Thoracic aorta (tissue), 2 donors: ENCODE measurements at places on chromosomes 6 and 20. TPM values are rescaled to one million over a fixed set of nuclear protein-coding genes. Genes with fewer than 3 reads are reported as not detected.

PRND gene
- total RNA-seq, result not detected

DNA sequence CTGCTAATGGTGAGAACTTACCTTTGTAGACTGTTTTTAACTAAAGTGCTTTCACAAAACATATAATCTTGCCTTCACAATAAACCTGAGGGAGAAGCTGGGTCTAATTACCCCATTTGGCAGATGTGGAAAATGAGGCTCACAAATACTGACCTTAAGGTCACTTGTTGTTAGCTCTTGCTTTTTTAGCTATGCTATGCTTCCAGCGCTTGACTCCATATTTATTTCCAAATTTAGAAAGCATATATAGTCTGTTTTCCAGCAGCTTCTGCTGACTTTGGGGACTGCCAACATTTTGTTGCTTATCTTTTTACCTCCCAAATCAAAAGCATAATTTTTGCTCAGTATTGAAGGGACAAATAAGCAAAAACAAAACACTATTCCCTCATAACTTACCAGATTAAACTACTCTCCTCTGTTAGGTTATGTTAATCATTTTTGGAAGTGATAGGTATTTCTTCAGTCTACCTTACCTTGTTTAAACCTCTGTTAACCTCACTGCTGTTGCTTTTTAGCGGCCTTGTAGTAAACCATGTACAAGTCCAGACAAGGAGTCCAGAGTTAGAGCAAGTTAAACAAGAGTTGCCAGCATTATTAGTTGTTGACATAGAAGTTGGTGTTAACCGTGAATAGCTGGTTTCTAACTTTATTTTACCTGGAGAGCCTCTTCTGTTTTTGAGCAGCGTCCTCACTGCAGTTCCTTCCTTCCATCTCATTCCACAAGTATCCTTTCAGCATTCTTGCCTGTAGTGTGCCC is 4.9 kb upstream of the BTBD3 start:
- no peak for DNase-seq

DNA sequence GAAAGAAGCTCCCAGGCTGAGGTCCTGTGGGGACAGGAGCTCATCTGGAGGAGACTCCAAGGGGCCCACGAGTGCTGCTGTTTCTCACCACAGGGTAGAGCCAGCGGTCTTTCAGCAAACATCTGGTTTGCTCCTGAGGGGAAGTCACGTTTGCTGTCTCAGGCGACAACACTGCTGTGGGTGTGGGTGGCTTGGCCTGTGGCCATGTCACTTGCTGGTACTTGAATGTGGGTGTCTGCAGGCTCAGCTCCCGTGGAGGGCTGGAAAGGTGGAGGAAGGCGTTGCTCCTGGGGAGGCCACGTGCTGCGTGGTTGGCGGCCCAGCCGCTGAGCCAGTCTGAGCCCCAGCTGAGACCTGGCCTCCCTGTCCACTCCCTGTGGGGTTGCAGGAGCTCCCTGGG is 52.8 kb upstream of the MPC1 start:
- DNase-seq, result no peak

GRCh38 chr6:17343215-17343614 is 50.2 kb upstream of the CAP2 start:
- DNase-seq, result no peak

- DNase-seq, result no peak
These were observed 7.7 kb upstream of the BACH2 start for GRCh38 chr6:90304308-90304707.

- no peak for DNase-seq
These were observed 275.6 kb downstream of the BTBD9 start for GRCh38 chr6:38364127-38364526.
